Astrocyte (in vitro differentiated cells and primary cell): ENCODE measurements at places on chromosomes 6 and 20. TPM values are rescaled to one million over a fixed set of nuclear protein-coding genes. Genes with fewer than 3 reads are reported as not detected.

- H3K4me3 ChIP-seq, result peak overlapping the region; percentile 71
- peak; percentile 12 for DNase-seq
- no peak overlapping the region for H3K27ac ChIP-seq
These were observed 631 bp downstream of the MDGA1 start for GRCh38 chr6:37696841-37697662.

DNA sequence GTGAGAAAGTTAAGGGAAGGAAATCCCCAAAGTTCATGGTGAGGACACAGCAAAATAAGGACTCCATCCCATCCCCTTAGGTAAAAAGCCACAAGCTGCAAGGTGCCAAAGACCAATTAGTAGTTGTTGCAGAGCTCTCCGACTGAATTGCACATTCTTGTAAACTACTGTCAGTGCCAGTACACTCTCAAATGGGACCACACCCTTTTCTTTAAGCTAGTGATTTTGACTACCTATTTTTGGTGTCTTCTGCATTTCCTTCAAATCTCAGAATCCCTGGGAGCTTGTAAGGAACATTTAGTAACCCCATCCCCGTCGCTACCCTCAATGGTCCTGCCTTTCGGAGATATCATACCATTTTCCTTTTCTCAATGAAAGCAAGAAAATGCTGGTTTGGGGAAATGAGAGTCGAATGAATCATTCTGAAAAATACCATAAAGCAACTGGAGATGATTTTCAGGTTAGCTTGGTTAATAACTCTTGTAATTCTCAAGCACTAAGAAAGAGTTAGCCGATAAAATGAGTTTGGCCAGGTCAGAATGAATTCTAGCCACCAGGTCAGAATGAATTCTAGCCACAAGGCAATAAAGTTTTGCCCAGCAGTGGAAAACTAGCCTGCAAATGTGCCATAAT, 5.2 kb upstream of the HMGN3 start:
- H3K36me3 ChIP-seq, result no peaks in the 10 kb centered on the region
- DNase-seq, result no peak
- H3K27me3 ChIP-seq, result no peaks in the 10 kb centered on the region

GRCh38 chr6:122878796-122879195, 89.7 kb downstream of the SMPDL3A start:
- no peak for DNase-seq
- no peaks in the 10 kb centered on the region for H3K4me1 ChIP-seq
- H3K27me3 ChIP-seq, result no peaks in the 10 kb centered on the region
- H3K4me3 ChIP-seq, result no peak overlapping the region
- no peak overlapping the region for H3K27ac ChIP-seq
- H3K36me3 ChIP-seq, result no peaks in the 10 kb centered on the region

The RIN2 gene
- total RNA-seq, result 21.2 and 22.8 TPM in 2 replicates

The PRICKLE4 gene
- 3.1 and 3.4 TPM in 2 replicates for total RNA-seq

The NR2E1 gene
- not detected in 2 replicates for total RNA-seq

The VIP gene
- total RNA-seq, result 0.36 and 0.45 TPM in 2 replicates
